HT-29 (cell line): ENCODE measurements at places on chromosomes 2 and 18.

DNA sequence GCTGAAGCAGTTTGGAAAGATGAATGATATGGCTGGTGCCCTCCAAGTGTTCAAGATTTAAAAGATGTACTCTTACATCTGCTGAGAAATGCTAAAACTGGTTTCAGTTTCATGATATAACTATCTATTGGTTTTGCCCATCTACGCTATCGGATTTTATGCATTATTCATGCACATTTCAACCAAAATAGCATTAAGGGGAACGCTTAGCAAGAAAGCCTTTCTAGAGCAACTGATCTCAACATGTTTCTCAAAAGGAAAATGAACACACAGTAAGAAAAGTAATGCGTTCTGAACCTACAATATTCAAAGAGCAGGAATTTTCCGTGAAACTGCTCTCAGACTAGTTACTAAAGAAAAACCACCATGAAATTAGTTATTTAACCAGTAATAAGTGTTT, 93.9 kb downstream of the CABYR start:
- DNase-seq = no peak

GRCh38 chr2:105518897-105519296, 120.0 kb upstream of the FHL2 start:
- DNase-seq = peak; percentile 51

- DNase-seq = no peak
These were observed 1.5 kb downstream of the CIDEA start for GRCh38 chr18:12255626-12256026.

DNA sequence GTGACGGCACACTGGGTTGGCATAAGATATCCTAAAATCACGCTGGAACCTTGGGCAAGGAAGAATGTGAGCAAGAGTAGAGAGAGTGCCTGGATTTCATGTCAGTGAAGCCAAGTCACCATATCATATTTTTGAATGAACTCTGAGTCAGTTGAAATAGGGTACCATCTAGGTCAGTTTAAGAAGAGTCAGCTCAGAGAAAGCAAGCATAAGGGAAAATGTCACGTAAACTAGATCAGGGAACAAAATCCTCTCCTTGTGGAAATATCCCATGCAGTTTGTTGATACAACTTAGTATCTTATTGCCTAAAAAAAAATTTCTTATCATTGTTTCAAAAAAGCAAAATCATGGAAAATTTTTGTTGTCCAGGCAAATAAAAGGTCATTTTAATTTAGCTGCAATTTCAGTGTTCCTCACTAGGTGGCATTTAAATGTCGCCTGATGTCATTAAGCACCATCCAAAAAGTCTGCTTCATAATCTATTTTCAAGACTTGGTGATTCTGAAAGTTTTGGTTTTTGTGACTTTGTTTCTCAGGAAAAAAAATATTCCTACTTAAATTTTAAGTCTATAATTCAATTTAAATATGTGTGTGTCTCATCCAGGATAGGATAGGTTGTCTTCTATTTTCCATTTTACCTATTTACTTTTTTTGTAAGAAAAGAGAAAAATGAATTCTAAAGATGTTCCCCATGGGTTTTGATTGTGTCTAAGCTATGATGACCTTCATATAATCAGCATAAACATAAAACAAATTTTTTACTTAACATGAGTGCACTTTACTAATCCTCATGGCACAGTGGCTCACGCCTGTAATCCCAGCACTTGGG, 19.6 kb downstream of the RSAD2 start:
- peak; percentile 50 for DNase-seq

GRCh38 chr18:76167410-76167809, 327.6 kb downstream of the ZNF516 start:
- DNase-seq = no peak

- DNase-seq = no peak
These were observed 47.4 kb downstream of the ARHGAP15 start for GRCh38 chr2:143176606-143177005.

DNA sequence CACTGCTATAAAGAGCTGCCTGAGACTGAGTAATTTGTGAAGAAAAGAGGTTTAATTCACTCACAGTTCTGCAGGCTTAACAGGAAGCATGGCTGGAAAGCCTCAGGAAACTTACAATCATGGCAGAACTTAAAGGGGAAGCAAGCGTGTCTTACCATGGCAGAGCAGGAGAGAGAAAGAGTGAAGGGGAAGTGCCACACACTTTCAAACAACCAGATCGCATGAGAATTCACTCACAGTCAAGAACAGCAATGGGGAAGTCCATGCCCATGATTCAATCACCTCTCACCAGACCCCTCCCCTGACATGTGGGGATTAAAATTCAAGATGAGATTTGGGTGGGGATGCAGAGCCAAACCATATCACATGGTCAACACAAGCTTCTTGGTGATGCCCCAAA, 34.7 kb upstream of the CDK5R2 start:
- DNase-seq = no peak

- peak; percentile 34 for DNase-seq
These were observed 150.9 kb upstream of the KCNH7 start for GRCh38 chr2:162989507-162989906.

GRCh38 chr2:55550368-55551102, 31.0 kb downstream of the CFAP36 start:
- DNase-seq = no peak

GRCh38 chr2:43222475-43223309, 3.7 kb downstream of the ZFP36L2 start:
- peak; percentile 43 for DNase-seq

GRCh38 chr2:69483024-69483423, 45.8 kb upstream of the NFU1 start:
- DNase-seq = peak; percentile 73

DNA sequence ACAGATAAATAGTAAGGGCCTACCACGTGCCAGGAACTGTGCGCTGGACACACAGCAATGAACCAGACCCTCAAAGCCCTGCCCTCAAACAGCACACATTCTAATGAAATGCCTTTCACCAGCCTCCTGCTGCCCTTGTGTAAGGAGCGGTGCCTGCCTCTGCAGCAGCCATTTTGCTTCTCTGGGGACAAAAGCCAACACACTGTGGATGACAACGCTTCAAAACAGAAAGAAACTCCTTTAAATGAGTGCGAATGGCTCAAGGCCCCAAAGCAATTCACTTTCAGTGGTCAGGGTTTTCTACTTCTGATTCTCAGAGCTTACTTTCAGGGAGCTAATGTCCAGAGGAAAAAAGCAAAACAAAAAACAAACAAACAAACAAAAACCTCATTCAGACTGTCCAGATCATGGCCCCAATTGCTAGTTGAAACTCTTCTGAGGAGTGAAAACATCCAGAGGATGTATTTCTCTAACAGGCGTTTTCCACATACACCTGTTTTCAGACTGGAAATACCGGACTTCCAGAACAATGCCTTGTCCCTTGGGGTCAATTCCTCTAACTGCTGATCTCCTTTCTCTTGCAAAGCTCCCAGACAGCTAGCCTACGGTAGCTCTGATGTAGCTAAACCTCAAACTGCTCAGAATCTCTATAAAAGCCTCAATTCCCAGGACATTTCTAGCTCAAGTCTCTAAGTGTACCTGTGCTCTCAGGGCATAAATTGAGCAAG, 323.3 kb upstream of the ZNF521 start:
- no peak for DNase-seq

GRCh38 chr2:113283704-113284284, 5.1 kb upstream of the PAX8 start:
- peak; percentile 89 for DNase-seq

DNA sequence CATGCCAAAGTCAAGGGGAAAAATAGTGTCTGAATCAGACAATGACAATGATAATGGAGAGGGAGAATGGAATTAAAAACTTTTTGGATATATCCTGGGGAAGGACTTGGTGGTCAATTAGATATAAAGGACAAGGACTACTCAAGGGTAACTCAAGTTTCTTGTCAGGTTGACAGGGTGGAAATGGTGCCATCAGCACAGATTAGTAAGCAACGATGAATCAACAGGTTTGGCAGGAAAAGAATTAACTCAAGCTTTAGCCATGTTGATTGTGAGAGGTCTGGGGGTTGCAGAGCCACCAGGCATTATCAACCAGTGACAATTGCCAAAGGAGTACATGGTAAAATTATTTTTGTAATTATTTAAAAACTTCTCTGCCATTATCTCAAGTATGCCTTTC, 35.8 kb upstream of the SPATS2L start:
- no peak for DNase-seq

DNA sequence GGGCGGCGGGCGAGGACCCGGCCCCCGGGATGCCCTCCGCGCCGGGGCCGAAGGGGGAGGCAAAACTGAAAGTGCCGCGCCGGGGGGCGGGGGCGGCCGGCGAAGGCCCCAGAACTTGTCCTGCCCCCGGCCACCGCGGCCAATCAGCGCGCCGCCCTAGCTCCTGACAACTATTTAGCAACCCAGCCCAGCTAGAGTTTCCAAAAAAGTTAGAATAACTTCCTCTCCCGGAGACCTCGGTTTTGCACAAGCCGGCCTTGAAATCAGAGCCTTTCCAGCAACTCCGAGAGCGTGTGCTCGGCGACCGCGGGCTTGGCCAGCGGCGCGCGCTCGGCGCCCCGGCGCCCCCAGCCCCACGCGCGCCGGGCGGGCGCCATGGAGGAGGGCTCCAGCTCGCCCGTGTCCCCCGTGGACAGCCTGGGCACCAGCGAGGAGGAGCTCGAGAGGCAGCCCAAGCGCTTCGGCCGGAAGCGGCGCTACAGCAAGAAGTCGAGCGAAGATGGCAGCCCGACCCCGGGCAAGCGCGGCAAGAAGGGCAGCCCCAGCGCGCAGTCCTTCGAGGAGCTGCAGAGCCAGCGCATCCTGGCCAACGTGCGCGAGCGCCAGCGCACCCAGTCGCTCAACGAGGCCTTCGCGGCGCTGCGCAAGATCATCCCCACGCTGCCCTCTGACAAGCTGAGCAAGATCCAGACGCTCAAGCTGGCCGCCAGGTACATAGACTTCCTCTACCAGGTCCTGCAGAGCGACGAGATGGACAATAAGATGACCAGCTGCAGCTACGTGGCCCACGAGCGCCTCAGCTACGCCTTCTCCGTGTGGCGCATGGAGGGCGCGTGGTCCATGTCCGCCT, at the start of gene TWIST2:
Gene TWIST2, plus strand, starts transcription at position 245 of the 850 bp plus-strand sequence. Its CDS starts 131 bp downstream, at position 376.
- DNase-seq = no peak

GRCh38 chr2:49677227-49677626, 522.9 kb upstream of the FSHR start:
- no peak for DNase-seq

GRCh38 chr2:202022755-202023154, 10.9 kb upstream of the FZD7 start:
- DNase-seq = no peak

GRCh38 chr2:213476641-213477040, 192.4 kb downstream of the SPAG16 start:
- DNase-seq = no peak

GRCh38 chr2:86054535-86055082, 51.1 kb downstream of the POLR1A start:
- DNase-seq = no peak

- DNase-seq = no peak
These were observed 76.2 kb downstream of the CCBE1 start for GRCh38 chr18:59621027-59621426.

DNA sequence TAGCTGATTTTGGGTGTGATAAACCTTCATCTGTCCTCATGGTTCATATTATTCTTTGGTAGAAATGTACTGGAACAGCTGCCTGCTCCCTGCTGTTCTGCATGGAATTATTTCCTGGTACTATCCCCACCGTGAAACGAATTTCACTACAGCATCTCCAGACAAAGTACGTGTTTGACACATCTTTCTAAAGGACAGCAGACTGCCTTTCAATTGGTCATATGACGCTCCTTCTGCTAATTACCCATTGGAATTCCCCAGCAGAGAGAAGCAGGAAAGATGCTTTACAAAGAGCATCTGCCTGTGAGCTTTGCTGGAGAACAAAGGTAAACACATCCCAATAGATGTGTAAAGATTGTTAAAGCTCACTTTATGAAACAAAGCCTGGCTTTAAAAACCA, 4.4 kb upstream of the RFX8 start:
- no peak for DNase-seq

- no peak for DNase-seq
These were observed 59.0 kb upstream of the TMEFF2 start for GRCh38 chr2:192253692-192254091.

GRCh38 chr18:37138456-37138855, 309.5 kb downstream of the KIAA1328 start:
- no peak for DNase-seq

DNA sequence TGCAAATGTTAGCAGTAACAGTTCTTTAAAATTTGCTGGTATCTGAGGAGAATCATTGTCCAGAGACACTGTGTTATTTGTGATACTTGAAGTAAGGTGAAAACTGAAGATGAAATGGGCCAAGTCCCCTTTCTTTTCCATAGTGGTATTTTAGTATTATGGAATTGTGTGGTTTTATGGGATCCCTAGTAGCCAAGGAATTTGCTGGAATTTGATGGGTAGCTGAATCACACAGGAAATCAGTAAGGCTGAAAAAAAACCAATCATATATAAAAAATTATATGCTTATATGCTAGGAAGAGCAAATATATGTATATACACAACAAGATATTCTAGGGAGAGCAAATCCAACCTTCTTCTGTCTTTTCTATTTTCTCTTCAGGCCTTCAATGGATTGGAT, 54.2 kb upstream of the TACR1 start:
- DNase-seq = no peak

DNA sequence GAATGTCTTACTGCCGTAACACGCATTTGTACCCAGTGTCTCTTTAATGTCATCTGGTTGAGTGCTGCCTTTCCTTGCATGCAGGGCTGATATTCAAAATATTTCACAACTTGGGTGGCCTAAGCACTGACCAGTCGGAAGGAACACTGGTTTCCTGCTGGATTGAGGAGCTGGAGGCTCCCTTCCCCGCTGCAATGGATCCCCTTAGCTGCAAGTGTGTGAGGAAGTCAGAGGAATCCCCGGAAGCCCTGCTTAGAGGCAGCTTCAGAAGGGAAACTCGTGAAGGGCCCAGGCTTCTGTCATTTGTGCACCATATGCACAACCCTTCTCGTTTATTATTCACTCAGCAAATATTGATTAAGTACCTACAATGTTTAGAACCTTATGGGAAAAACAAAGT, 33.2 kb upstream of the SP3 start:
- no peak for DNase-seq

GRCh38 chr2:99404039-99404796, 67.0 kb downstream of the EIF5B start:
- DNase-seq = no peak

GRCh38 chr2:241315879-241316631, at the start of gene SEPTIN2:
TSS of gene SEPTIN2 (plus strand) at chr2:241315925. CDS start at chr2:241324233, 8,308 bp downstream.
- peak; percentile 61 for DNase-seq

DNA sequence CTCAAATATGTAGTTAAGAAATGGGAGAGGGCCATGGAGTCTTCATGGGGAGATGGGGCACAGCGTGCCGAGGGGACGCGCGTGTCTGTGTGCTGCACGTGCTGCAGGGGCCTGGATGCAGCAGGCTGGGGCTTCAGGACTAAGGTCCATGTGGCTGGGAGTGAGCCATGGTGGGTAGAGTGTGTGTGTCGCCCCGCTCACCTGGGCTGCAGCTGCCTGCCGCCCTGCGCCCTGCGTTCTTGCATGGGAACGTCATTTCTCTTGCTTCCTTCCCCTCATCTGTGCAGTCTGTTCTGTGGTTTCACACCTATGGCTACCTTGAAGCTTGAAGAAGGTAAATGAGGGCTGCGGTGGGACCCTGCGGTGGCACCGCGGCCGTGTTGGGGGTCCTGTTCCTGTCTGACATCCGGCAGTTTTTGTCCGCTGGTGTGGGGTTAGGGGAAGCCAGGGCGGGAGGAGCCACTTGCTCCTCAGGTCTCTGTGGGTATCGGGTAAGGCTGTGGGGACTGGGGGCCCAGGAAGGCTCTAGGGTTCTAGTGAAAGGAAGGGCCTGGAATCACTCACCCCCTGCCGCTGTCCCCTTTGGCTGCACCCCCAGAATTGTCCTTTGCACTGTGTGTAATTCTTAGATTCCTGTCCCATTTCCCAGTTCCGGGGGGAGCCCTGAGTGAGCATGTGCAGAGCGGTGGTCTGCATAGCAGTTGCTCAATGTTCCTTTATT, 54.1 kb upstream of the HS6ST1 start:
- no peak for DNase-seq
